Subcutaneous preadipocyte (primary cell): ENCODE measurements at places on chromosomes 1 and 21. TPM values are rescaled to one million over a fixed set of nuclear protein-coding genes. Genes with fewer than 3 reads are reported as not detected.

CCT3 gene
- total RNA-seq: 481 and 491 TPM in 2 replicates

CA6 gene
- total RNA-seq: not detected in 2 replicates

ST6GALNAC3 gene
- total RNA-seq: under 0.01 and 0.39 TPM in 2 replicates

KLF17 gene
- total RNA-seq: 0.37 TPM in 1 of 2 replicates, not detected in the other

SH2D1B gene
- under 0.01 TPM in 2 replicates for total RNA-seq

AXDND1 gene
- 0.37 and 0.78 TPM in 2 replicates for total RNA-seq
